ENCODE measurements at places on chromosomes 2 and 18. TPM values are rescaled to one million over a fixed set of nuclear protein-coding genes. Genes with fewer than 3 reads are reported as not detected.

The EVX2 gene
- total RNA-seq: not detected

The CHST10 gene
- 16.3 TPM for total RNA-seq

The FER1L5 gene
- total RNA-seq: 0.03 TPM

The DCDC2C gene
- total RNA-seq: not detected
